ENCODE measurements at places on chromosomes 3 and 15.
A peak's percentile ranks its signal among the peaks of the same experiment; 100 is the strongest.

DNA sequence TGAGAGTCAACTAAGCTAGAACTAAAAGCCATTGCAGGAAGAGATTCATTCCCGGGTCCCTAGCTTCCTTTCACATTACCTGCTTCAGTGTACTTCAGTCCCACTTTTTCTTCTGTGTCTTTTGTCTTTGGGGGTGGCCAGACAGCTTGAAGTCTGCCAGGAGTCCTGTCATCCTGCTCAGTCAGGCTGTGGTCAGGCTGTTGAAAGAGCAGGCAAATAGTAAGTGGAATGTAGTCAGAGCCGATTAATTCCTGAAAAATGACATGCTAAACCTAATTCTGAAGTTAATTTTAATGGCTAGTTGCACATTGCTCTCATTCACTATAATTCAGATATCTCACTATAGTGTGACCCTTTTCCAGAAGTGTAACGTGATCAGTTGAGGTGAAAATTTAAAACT is 129.6 kb downstream of the FMN1 start:
- no peak for DNase-seq

- DNase-seq, result no peak
Measured at GRCh38 chr3:168260859-168261258, 165.1 kb upstream of the GOLIM4 start.

- no peak for DNase-seq
Measured at GRCh38 chr3:31765871-31766270, 215.2 kb downstream of the OSBPL10 start.

DNA sequence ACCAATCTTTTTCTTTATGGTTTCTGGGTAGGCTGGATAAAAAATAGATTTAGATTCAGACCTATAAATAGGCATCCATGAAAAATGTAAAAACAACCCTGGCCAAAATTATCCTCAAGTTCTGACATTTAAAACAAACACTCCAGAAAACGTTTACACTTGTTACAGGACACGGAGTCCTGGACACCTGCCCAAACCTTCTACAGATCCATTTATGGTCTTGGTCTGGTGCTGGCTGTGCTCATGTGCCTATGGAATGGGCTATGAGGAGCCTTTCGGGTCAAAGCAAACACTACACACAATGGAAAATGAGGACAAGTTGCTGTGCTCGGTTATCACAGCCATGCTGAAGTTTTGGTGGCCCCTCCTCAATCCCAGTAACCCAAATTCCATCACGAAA is 108.1 kb downstream of the PDZRN3 start:
- no peak for DNase-seq

GRCh38 chr3:59808446-59808845 is 758.6 kb upstream of the CFAP20DC start:
- DNase-seq, result no peak

DNA sequence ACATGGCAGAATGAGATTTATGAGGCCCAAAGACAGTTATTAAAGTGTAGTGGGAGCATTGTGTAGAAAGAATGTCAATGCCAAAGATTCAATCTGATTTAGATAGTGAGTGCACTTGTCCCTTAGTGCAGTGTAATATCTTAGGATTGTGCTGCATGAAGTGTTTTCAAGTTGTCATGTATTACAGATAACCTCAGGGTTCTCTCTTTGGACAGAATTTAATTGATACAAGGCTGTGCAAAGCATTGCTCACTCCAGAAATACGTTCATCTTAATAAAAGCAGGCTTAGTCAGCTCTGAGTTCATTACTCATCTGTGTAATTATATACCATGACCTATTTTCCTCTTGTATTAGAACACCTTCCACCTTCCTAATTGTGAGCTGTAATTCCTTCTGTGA is 16.0 kb upstream of the GPR171 start:
- no peak for DNase-seq

- DNase-seq, result no peak
Measured at GRCh38 chr3:188286087-188286513, 132.1 kb downstream of the LPP start.

- DNase-seq, result no peak
Measured at GRCh38 chr15:58699769-58700168, 49.7 kb downstream of the ADAM10 start.

DNA sequence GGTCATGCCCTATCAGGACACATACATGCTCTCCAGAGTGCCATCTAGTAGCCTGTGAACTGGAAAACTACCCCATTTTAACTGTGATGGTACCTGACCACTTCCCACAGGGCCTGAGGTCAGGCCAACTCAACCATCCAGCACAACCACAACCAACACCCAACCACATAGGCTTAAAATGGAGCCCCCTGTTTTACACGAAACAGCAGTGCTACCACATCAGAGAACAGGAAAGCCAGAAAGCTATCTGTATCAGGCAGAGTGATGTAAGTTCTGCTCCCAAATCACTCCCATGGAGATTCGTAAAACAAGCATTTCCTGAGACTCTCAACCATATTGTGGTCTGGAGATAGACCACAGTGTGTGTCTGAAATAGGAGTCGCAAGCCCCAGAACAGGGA is 1017.3 kb upstream of the EPHA6 start:
- no peak for DNase-seq

GRCh38 chr3:44554626-44555592 is at the start of gene ZKSCAN7:
Gene ZKSCAN7, plus strand, starts transcription at chr3:44555193. Its CDS starts 1,855 bp downstream, at chr3:44557048.
- DNase-seq, result peak; percentile 52

- DNase-seq, result no peak
Measured at GRCh38 chr3:156659260-156659659, 15.1 kb upstream of the TIPARP start.

- no peak for DNase-seq
Measured at GRCh38 chr3:46468753-46469600, 4.3 kb upstream of the LTF start.

DNA sequence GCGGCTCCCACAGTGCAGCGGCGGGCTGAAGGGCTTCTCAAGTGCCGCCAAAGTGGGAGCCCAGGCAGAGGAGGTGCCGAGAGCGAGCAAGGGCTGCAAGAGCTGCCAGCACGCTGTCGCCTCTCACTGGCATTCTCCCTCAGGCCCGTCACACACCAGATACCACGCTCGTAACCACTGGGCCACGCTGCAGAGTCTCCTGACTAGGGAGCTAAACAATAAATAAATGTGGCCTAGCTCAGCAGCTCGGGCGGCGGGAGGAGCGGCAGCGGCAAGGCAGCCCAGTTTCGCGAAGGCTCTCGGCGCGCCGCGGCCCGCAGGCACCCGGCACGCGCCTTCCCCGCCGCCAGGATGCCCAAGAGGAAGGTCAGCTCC is 55.9 kb upstream of the FAM174B start:
- DNase-seq, result no peak

DNA sequence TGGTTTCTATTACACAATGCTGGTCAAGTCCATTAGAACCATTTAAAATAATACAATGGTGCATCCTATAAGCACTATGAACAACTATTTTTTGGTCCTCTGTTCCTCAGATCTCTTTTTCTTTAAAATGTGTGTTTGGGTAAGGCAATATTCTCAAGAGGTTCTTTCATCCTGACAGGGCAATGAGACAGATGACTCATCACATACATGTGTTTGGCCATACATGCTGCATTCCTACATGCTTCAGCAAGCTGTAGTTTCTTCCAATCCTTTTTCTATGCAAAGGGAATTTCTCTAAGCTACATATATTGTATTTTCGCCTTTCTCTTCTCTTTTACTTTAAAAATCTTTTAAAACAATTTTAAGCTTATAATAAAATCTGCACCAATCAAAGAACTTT is 52.7 kb downstream of the OTOL1 start:
- DNase-seq, result no peak

DNA sequence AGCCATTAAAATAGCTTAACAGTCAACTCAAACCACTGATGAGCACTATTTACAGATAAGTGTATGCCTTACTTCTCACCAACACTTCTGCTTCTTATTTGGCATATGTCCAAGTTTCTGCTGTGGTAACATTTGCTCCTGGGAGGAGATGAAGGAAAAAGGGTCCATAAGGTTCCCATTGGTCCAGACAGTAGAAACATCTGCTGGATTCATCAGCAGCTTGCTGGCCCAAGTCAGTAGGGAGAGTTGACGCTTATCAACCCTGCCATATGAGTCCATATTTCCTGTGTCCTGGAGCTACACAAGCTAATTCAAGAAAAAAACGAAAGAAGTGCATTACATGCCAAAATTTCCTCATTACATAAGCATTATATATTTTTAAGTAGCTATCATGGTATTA is 824.5 kb downstream of the CADM2 start:
- DNase-seq, result no peak

- DNase-seq, result no peak
Measured at GRCh38 chr3:152054315-152054714, 180.9 kb downstream of the SUCNR1 start.

DNA sequence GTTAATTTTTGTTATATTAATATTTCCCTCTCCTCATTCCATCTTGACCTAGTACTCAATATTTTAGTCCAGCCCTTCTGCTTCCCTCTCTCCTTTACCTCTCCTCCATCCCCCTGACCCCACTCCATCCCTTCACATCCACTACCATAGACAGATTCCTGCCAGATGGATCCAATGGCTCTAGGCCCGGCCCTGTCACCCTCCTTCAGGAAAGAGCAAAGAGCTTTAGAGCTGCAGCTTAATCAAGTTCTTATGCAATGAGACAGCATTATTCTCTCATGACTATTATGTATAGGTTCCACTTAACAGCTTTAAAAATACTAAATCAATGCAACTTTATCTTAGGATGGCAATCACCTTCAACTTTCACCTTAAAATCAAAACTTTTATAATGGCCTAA is 200.7 kb upstream of the TTC14 start:
- DNase-seq, result no peak

GRCh38 chr15:70617076-70617910 is 146.1 kb downstream of the UACA start:
- DNase-seq, result no peak

DNA sequence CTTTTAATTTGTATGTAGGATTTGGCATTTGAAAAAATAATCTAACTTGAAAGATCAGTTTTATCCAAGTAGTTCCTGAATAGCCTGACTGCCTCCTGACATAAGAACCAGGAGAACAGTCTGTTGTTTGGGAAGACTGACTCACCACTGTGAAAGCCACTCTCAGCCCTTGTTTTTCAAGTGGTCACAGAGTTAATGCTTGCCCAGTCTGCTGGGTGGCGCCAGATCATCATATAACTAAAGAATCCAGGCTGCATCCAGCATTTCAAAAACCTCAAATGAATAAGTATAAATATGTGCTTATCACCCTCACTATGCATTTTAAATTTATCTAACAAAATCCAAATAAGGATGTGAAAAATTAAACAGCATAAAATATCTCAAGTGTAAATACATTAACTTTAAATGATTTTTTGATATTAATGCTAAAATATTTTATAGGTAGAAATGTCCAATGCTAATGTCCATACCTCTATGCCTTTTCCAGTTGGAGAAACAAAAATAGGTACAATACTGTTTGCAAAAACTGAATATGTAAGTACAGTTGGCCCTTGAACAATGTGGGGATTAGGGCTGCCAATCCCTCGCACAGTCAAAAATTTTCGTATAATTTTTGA is 26.9 kb upstream of the ZBBX start:
- DNase-seq, result no peak

DNA sequence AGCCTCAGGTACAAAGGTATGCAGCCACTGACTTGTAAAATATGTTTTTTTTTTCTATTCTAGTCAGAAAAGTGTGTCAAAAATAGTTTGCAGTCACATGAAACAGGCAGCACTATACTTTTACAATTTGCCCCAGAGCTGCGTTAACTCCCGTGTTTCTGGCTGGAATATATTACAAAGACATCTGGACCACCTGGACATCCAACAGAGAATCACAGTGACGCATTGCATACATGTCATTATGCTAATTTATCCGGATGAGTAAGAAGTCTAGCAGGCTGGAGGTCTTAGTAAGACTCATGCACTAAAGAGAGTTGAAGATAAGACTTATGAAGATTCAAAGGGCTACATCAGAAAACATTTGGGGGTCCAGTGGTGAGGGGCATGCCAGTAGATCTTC is 39.2 kb upstream of the STRIT1 start:
- no peak for DNase-seq

- DNase-seq, result no peak
Measured at GRCh38 chr3:86801921-86802320, 189.0 kb downstream of the VGLL3 start.

DNA sequence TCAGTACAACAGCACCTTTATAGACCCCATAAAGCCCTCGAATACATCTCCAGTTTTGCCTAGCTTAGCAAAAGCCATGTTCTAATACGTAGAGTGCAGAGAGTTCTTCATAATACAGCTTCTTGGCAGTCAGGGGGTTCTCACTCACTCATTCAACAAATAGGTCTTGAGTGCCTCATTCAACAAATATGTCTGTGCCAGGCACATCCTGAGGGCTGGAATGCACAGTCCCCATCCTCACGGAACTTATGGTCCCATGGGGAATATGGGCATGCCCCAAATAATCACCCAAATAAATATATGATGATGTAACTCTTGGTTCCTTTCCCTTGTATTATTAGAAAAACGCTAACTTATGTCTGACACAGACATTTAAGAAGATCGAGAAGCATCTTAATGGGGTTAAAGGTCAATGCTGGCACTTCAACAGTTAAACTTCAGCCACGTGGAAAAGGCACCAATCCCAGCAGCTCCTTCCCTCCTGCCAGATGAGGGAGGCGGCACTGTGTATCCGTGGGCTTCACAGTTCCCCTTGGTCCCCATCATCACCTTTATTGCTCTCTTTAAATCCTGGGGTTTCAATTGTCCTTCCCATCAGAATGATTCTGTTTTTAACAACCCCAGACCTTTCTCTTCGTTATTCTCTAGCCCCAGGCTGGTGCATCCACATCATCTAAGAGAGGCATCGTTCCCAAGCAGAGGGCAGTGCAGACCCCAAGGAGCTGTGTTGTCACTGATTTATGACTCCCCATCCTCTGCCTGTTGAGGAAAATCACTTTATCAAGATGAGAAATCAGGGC is 18.9 kb upstream of the SEMA5B start:
- DNase-seq, result no peak

- no peak for DNase-seq
Measured at GRCh38 chr3:23264413-23264812, 61.3 kb downstream of the UBE2E2 start.

DNA sequence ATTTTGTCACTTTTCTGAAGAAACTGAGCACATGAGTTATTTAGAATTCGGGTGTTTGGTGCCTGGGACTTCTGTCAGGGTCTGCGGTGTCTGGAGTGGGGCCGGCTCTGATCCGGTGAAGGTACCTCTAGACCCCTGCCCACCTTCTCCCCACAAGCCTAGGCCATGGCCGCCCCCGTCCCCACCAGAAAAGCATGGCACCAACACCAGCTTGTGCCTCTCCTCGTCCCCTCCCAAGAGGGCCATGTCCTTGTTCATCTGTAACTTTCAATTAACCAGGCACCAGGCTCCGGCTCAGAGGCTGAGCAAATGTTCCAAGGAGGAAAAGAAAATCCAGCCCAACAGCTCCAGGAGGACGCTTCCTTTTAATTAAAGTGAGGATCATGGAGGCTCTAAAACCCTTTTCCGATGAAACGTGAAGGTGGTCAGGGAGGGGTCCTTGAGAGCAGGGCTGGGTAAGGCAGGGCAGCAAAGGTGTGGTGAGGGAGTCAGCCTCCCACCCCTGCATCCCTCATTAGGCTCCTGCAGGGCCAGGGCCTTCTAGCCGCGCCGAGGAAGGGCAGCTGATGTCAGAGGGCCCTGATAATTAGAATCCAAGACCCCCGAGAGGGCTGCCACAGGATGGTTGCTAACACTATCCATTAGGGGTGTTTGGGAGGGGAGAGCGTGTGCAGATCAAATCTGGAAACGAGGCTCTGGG is 62.3 kb downstream of the SLC6A1 start:
- no peak for DNase-seq

Data from stimulated activated CD4-positive, alpha-beta T cell treated with anti-CD3 and anti-CD28 coated beads, Interleukin-12 subunit alpha, Interleukin-12 subunit beta, amount 100 ng/mL, for 4 hours (primary cell).